Activated CD8-positive, alpha-beta T cell treated with anti-CD3 and anti-CD28 coated beads, Interleukin-2, amount 10 ng/mL, durations not matched to agents 7 days and 5 days (primary cell): ENCODE measurements at places on chromosomes 4 and X.

DNA sequence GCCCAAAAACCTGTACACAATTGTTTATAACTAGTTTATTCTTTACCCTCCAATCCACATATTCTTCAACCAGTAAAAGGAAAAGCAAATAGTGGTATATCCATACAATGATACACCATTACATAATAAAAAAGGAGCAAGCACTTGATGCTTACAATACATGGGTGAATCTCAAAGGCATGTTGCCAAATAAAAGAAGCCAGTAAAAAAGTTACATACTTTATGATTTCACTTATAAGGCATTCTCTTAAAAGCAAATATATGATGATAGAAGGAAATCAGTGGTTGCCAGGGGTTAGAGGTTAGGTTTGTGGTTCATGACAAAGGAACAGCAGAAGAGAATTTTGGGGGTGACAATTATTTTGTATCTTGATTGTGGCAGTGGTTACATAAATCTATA, 896.1 kb upstream of the LCORL start:
- no peak for DNase-seq

GRCh38 chrX:42128587-42128986, 205.2 kb upstream of the CASK start:
- peak; percentile 27 for DNase-seq

DNA sequence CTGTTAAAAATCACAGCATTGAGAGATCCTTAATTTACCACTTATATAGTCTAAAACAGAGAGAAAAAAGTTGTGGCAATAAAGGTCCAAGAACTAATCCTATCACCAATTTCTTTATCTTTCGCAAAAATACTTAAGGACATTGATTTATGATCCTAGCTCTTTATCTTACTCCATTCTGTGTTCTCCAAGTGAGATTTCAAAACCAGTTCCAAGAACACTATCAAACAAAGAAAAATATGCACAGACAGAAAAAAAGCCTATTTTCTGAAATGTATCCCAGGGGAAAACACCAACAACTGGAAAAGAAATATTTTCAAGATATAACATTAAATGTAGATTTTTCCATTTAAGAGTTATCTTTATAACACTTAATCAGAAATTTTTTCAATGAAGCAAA, 172.8 kb downstream of the APBB2 start:
- no peak for DNase-seq

DNA sequence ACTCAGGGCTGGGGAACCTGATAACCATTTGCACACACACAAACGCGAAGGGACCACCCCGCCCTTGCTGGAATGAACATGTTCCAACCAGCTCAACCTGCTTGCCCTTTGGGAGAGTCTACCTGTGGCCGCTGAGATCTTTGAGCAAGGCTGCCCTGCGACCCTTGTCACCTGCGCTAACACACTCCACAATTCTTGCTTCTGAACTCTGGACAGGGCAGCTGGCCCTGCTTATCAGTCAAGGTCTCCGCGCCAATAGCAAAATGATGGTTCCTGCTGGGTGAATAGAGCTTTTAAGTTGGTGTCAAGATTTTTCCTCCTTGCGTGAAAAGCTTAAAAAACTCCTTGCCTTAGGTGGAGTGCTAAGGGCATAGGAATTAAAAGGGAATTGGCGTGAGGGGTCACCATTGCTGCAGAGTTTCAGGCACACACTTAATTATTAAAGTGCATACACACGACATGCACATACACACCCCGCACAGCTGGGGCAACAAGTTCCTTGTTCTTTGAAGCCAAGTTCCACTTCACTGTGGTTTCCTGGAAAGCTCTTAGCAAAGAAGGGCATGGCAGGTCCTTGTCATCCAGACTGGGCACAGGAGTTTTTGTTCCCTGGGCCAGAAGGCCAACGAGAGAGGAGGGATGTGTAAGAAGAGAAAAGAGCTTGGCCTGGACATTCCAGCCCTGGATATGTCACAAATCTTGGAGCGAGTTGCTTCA, 207.7 kb downstream of the STIM2 start:
- no peak for DNase-seq
